ENCODE measurements at places on chromosomes 3 and 15. TPM values are rescaled to one million over a fixed set of nuclear protein-coding genes. Genes with fewer than 3 reads are reported as not detected.

DNA sequence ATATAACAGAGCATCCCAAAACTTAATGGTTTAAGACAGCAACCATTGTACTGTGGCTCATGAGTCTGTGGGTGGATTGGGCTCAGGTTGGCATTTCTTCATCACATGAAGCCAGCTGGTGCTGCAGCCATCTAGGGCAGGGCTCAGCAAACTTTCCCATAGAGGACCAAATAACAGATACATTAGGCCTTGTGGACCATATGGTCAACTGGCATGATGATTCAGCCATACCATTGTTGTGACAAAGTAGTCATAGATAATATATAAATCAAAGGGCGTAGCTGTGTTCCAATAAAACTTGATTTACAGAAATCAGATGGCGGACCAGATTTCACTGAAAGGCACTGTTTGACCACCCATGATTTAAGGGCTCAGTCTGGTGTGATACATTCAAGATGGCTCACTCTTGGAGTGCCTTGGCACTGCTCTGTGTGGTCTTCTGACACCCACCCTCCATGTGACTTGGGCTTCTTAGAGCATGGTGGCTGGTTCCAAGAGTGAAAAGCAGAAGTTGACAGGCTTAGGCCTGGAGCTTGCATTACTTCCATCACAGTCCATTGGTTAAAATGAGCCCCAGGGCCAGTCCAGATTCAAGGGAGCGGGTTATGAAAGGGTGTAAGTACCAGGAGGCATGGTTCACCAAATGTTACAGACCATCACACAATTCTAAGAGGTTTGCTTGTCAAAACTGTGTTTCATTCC lies 40.8 kb upstream of the BHLHE40 start:
- no peak overlapping the region for H3K27ac ChIP-seq
- no peak for DNase-seq
- peaks cover 4% of the 10 kb centered on the region for H3K27me3 ChIP-seq
- peaks cover 15% of the 10 kb centered on the region for H3K4me1 ChIP-seq

Gene GABRG3
- total RNA-seq = not detected

Gene PPP2R3A
- total RNA-seq = 0.07 TPM

DNA sequence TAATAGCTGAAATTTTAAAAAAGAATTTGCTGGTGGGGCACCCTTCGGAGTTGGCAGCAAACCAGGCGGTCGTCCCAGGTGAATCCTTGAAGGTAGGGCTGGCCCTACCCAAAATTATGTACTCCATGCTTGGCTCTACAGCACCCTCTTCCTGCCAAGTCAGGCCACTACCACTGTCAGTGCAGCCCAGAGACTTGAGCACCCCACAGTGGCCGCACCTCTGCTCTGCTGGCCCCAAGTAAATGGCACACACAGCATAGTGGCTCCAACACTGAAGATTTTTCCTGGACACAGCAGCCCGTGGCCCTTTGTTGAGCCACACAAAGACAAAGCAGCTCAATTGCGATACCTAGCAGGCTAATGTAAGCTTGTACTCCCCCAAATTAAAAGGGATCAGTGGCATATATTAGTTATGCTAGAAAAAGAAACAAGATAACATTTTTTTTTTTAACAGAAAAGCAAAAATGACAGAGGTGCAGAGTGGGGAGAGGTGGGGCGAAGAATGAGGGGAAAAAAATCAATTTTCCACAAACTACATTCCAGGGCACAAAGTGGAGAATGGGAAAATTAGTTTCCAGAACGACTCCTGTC lies 250.5 kb downstream of the UACA start:
- no peak overlapping the region for H3K27ac ChIP-seq
- peaks cover 23% of the 10 kb centered on the region for H3K4me1 ChIP-seq
- H3K27me3 ChIP-seq = peaks cover 34% of the 10 kb centered on the region
- no peak overlapping the region for H3K4me3 ChIP-seq
- DNase-seq = peak; percentile 76
- peaks cover 24% of the 10 kb centered on the region for H3K36me3 ChIP-seq

Gene CAMK2N2
- not detected for total RNA-seq
